ENCODE measurements at places on chromosomes 6 and 20.
A peak's percentile ranks its signal among the peaks of the same experiment; 100 is the strongest.

- DNase-seq, result peak; percentile 50
Observed at GRCh38 chr6:133817460-133818047, 71.4 kb upstream of the TCF21 start.

- DNase-seq, result no peak
Observed at GRCh38 chr6:5345324-5345723, 84.0 kb downstream of the FARS2 start.

- DNase-seq, result no peak
Observed at GRCh38 chr6:42818878-42819277, 37.0 kb downstream of the BICRAL start.

DNA sequence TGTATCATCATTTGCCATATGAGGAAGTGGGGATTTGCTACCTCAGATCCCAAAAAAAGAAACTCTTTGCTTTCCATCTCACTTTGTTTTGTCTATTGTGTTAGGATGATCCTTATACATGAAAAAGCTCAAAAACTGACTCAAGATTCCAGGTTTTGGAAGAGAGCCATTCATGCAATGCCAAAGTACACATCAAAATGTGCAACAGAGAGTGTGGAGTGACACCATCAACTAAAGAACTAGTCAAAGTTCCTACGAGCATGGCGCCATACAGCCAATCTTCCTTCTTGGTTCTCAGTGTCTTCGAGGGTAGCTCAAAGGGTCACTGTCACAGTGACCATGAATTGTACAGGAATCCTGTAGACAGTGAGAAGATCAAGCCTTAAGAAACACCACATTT lies 255.8 kb upstream of the SASH1 start:
- DNase-seq, result no peak
